ENCODE measurements at places on chromosomes 3 and 15.
A peak's percentile ranks its signal among the peaks of the same experiment; 100 is the strongest.

DNA sequence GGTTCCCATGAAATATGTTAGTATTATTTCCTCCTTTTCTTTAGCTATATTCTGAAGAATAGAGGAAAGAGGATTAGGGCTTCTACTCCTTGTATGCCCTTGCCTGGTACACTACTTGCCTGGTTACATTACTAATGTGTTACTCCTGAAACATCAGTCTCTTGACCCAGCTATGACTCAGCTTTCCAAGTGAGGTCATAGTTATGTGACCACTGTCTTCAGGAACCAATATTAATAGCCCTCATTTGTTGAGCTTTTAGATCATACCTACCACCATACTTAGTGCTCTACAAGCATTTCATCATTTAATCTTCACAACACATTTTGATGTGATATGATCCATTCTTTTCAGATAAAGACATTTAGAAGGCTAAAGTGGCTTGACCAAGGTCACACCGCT, 60.3 kb downstream of the CMSS1 start:
- DNase-seq = no peak

GRCh38 chr3:63972196-63972595, 51.1 kb downstream of the PSMD6 start:
- no peak for DNase-seq

- DNase-seq = no peak
Measured at GRCh38 chr15:25717457-25718168, 145.5 kb downstream of the ATP10A start.

DNA sequence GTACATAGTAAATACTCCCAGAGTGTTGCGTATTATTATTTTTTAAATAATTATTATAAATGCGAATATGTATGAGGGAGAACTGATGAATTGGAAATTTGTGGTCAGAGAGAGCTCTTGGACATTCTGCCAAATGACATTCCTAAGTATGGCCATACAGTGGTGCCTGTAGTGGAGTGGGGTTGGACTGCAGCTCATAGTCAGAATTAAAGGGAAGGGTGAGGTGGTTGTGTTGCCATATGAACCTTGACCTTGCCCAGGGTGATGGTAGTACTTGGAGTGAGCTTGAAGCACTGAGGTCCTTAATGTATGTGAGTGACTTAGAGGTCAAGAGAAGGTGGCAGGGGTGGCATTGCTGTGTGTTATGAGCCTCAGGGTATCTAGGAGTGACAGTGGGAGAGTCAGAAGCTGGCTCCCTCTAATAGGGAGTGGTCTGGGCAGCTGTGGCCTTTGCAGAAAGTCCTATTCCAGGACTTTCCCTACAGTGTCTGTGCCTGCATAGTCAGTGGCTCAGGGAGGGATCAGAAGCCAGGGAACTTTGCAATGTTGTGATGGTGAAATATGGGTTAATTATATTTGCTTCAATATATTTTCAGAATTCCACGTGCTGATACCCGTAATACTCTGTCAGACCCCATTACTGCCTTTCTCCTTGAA, 26.2 kb downstream of the PDE8A start:
- DNase-seq = no peak

- peak; percentile 12 for DNase-seq
Measured at GRCh38 chr3:65170390-65171042, 482.7 kb upstream of the ADAMTS9 start.

DNA sequence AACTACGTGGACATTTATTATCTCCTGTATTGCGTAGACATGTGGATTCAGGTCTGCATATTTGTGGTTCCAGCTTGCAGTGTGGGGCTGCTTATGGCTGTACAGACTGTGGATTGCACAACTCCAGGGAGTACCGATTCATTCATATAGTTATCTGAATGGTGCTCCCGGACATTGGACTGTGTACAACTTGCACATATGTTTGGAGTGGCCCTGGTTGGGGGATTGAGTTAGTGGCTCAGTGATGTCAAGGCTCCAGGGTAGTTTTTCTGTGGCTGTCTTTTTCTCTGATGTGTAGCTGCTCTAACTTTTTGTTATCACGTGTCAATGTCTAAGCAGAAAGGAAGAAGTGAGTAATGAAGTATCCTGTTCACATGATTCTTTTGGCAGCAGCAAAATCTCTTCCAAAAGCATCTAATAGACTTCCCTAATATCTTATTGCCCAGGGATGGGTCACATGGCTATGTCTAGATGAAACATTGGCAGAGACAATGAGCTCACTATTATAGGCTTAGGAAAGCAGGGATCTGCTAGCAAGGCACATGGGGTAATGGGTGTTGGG, 15.8 kb downstream of the ST3GAL6 start:
- no peak for DNase-seq

DNA sequence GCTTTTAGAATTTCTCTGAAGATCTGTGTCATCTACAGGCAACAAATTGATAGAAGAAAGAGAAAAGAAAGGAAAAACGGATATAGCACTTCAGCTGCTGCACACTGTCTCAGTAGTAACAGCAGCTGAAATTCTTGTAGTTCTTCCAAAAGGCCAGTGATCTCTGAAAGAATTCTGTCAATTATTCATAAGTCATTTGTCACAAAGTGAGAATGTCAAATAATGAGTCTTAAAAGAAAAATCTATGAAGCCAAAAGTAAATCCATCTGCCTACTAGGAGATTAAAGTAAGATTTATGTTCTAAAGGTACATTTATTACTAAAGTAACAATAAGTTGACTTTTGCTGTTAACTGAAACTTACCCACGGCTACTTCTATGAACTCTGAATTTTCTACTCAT, 24.6 kb downstream of the IFT80 start:
- DNase-seq = no peak

DNA sequence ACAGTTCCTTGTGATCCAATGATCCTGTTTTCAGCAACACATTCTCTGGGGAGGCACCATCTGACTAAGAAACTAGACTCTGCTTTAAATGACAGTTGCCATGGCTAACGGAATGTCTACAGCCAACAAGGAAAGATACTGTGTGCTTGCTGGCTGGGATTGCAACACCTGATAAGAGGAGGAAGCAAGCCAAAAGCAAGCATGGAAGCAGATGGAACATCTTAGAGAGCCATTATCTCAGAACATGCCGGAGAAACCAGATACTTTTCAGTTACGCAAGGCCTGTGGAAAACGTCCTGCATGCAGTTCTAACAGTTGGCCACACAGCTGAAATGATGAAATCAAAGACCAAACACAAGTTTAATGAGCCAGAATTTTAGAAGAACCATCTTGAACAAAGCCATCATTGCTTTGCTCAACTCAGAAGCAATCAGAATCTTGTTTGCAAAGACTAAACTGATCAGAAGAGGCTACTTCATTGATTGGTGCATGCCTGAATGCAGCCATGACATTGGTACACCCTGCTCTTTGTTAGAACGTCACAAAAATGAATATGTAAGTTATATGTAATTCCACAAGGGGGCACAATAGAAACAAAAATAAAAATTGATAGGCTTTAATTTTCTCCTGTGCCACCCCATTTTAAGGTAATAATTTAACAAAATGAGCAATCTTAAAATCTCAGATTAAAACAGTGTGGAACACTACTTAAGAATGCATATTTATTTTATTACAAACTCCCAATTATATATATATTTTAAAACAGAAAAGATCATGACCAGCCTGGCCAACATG, 50.8 kb downstream of the GXYLT2 start:
- peak; percentile 55 for DNase-seq

GRCh38 chr3:128077202-128077624, 25.0 kb downstream of the SEC61A1 start:
- DNase-seq = no peak

- no peak for DNase-seq
Measured at GRCh38 chr15:94079968-94080367, 151.4 kb upstream of the MCTP2 start.

DNA sequence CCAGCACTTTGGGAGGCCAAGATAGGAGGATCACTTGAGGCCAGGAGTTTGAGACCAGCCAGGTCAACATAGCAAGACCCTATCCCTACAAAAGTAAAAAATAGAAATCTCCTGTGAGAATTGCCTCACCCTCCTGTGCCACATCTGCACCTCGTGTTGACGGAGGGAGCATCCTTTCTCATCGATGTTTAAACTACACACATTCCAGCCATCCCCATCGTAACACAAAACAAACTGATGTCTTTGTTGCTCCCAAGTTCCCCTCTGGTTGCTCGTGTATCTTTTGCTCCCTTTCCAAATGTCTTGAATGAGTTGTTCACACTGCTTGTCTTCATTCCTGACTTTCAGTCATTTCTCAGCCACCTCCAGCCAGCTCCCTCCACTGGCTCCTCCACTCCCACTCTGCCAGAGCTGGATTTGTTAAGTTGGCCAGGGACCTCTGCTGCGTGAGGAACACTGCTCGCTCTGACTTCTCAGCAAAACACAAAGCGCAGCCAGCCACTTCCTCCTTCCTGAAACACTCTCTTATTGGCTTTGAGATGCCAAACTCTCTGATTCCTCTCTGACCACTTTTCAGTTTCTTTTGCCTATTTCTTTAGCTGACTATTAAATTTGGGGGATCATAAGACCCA, 53.6 kb upstream of the ATP13A3 start:
- DNase-seq = peak; percentile 10

DNA sequence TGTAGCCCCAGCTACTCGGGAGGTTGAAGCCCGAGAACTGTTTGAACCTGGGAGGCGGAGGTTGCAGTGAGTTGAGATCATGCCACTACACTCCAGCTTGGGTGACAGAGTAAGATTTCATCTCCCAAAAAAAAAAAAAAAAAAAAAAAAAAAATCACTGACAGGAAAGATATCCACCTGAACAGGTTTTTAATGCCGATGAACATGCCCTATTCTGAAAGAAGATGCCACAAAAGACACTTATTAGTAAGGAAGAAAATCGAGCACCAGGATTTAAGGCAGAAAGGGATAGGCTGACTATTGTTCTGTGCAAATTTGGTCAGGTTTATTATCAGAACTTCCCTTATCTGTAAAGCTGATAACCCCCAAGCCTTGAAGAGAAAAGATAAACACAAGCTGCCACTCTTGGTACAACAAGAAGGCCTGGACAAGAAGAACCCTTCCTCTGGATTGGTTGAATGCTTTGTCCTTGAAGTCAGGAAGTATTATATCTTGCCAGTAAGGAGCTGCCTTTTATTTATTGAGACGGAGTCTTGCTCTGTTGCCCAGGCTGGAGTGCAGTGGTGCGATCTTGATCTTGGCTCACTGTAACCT, 2.7 kb upstream of the PARP16 start:
- DNase-seq = no peak

GRCh38 chr3:150227839-150228238, 180.3 kb upstream of the TSC22D2 start:
- DNase-seq = peak; percentile 41

DNA sequence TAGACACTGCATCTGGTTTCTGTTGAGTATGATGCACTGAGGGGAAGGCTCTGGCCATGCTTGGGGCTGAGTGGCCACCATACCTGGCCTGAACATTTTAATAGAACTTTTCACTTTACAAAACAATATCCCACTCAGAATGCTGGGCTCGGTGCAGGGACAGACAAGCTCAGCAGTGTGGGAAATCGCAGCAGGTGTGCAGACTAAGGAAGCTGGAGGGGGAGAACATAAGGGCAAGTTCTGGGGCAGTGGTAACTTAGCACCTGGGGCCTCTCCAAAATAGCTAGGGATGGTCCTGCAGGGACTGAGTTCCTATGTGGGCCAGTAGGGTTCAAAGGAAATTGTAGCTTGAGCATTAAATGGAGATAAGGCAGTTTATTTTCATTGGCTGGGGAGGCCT, 90.9 kb upstream of the RNU6-1 start:
- DNase-seq = no peak

DNA sequence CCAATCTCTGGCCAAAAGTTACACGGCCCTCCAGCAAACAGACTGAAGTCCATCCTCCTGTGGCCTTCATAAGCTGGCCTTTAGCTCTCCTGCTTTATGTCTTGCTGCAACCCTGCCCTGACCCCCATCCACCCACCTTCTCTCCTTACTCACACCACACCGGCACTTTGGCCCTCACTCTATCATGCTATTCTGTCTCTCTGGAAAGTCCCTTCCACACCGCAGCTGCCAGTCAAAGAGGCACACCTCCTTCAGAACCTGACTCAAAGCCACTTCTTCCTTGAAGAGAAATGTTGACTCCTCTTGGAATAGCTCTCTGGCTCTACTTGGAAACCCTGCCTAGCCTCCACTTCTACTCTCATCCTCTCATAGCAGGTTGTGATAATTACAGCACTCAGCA, 4.5 kb downstream of the GPR156 start:
- DNase-seq = no peak

GRCh38 chr3:56061279-56061626, 407.0 kb downstream of the ERC2 start:
- no peak for DNase-seq

GRCh38 chr3:181487236-181487978, 224.3 kb upstream of the SOX2 start:
- peak; percentile 62 for DNase-seq

GRCh38 chr15:59821286-59821685, 132.2 kb upstream of the BNIP2 start:
- no peak for DNase-seq

DNA sequence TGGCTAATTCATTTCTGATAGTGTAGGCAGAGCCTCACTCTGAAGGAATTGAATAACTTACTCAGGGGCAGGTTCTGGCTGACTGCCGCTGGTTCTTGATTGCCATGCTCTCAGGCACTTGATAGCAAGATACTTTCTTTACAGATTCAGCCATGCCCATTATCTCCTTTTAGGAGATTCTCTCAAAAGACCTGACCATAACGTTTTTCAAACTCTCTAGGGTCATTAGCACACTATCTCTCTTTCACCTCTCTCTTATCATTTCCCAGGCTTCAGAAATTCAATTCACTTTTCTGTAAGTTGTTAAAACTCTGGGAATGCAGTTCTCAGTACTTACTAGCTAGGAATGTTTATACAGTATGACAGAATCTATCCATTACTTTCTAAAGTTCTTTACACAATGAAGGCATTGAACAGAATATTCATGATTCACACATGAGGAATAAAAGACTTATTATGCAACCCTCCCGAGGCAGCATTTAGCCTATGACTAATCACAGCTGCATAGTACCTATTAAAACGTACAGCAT, 850.3 kb upstream of the CADM2 start:
- DNase-seq = no peak

DNA sequence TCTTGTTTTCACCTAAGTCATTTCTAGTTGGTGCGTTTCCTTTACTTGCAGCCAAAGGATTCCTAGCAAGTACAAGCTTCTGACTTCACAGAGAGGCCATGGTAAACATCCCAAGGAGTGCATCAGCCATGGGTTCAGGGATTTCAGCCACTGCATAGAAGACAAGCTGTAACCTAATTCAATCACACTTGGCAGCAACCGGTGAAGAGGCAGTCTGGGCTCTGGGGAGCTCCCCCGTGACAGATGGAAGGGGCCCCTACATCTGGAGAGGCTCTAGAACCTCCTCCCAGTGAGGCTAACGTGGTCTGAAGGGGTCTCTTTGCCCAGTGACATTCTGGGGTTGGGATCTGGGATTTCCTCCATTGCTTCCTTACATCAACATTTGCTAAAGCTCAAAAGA, 8.4 kb upstream of the SNRPA1 start:
- DNase-seq = no peak

DNA sequence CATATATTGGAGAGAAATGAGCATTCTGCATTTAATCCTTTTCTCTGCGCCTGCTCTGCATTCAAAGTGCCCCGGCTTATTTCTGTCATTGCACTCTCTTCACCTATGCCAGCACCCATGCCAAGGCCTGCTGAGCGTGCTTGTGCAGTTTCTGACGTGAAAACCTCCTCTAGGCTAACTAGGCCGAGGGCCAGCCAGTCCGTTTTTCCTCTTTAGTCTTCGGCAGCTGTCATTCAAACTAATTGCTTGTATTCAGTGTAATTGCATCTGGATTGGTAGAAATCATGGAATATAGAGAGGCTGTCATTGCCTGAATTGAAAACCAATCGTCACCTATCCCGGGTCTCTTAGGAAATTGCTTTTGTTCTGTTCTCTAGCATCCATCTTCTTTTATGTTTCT, 94.0 kb downstream of the ARPP21 start:
- no peak for DNase-seq

Measured in Jurkat, Clone E6-1 (cell line).